ENCODE measurements at places on chromosomes 11 and 22. TPM values are rescaled to one million over a fixed set of nuclear protein-coding genes. Genes with fewer than 3 reads are reported as not detected.

RASL10A gene
- 1.6 TPM for total RNA-seq

DNA sequence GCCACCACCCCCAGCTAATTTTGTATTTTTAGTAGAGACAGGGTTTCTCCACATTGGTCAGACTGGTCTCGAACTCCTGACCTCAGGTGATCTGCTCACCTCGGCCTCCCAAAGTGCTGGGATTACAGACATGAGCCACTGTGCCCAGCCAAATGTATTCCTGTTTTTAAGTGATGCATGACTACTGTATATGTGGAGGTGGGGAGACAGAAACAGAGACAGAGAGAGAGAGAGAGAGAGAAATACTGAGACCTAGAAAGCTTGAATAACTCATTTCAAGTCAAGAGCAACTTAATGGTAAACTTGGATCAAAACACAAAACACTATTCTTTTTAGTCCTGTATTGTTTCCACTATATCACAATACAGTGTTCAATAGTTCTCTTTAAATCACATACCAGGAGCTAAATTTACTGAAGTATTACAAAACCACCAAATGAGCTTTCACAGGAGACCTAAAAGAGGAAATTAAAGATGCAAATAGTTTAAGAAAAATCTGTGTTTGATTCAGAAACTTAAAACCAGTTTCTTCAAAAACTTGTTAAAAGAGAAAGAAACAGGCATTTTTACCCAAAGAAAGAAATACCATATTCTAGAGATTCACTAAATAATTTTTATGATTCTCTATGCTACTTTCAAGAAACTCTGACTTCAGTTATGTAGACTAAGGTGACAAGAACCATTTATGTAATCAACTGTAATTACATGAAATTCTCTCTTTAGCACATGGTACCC is 188.7 kb downstream of the ETS1 start:
- no peaks in the 10 kb centered on the region for H3K4me1 ChIP-seq
- H3K4me3 ChIP-seq: no peak overlapping the region
- no peaks in the 10 kb centered on the region for H3K36me3 ChIP-seq
- H3K27me3 ChIP-seq: no peaks in the 10 kb centered on the region
- no peak overlapping the region for H3K27ac ChIP-seq

GRCh38 chr11:79329561-79329960 is 111.3 kb downstream of the TENM4 start:
- DNase-seq: no peak
- peaks cover 41% of the 10 kb centered on the region for H3K27me3 ChIP-seq
- no peak overlapping the region for H3K4me3 ChIP-seq
- no peaks in the 10 kb centered on the region for H3K4me1 ChIP-seq
- no peaks in the 10 kb centered on the region for H3K36me3 ChIP-seq

PACSIN2 gene
- total RNA-seq: 230 TPM

- no peaks in the 10 kb centered on the region for H3K36me3 ChIP-seq
- DNase-seq: no peak
- H3K27me3 ChIP-seq: no peaks in the 10 kb centered on the region
- H3K4me1 ChIP-seq: no peaks in the 10 kb centered on the region
Observed at GRCh38 chr11:122869622-122870021, 12.9 kb upstream of the JHY start.

- DNase-seq: no peak
- H3K4me1 ChIP-seq: no peaks in the 10 kb centered on the region
- H3K27me3 ChIP-seq: peaks cover 33% of the 10 kb centered on the region
- no peak overlapping the region for H3K4me3 ChIP-seq
Observed at GRCh38 chr11:123707206-123707605, 34.3 kb downstream of the ZNF202 start.

- H3K27ac ChIP-seq: no peak within 1 kb of the TSS
- no peak within 1 kb of the TSS for H3K4me3 ChIP-seq
- no peaks in the 10 kb centered on the region for H3K4me1 ChIP-seq
- no peak for DNase-seq
Observed at GRCh38 chr11:5154657-5155056, at the start of gene OR52A1. Gene OR52A1 (minus strand): TSS chr11:5154757. CDS start chr11:5152369, 2,388 bp downstream.

TCN2 gene
- total RNA-seq: 11.0 TPM

DNA sequence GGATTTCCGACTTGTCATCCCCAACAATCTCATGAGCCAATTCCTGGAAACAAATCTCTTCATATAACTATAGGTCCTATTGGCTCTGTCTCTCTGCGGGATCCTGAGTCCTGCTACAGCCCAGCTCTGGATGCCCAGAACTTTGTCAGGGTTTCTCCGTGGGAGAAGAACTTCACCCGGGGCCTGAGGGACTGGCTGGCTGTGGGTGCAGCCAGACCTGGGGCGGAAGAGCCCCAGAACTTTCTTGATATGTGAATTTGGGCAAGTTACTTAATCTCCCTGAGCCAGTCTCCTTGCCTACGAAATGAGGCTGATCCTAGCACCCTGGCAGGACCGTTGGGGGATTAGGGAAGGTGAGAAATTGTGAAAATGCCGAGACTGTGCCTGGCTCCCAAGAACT is 6.6 kb upstream of the TRIM29 start:
- H3K36me3 ChIP-seq: no peaks in the 10 kb centered on the region
- no peaks in the 10 kb centered on the region for H3K4me1 ChIP-seq
- DNase-seq: no peak
- no peak overlapping the region for H3K4me3 ChIP-seq

GRCh38 chr11:62774407-62774806 is 3.2 kb downstream of the TAF6L start:
- H3K4me1 ChIP-seq: peaks cover 14% of the 10 kb centered on the region
- DNase-seq: no peak
- no peak overlapping the region for H3K27ac ChIP-seq
- no peaks in the 10 kb centered on the region for H3K27me3 ChIP-seq
- H3K4me3 ChIP-seq: no peak overlapping the region

FXYD2 gene
- total RNA-seq: 7.9 TPM

GRCh38 chr22:41752011-41752970 is 48.2 kb upstream of the CCDC134 start:
- DNase-seq: no peak
- H3K4me3 ChIP-seq: no peak overlapping the region
- peaks cover 35% of the 10 kb centered on the region for H3K27me3 ChIP-seq
- H3K4me1 ChIP-seq: no peaks in the 10 kb centered on the region

C11orf65 gene
- total RNA-seq: not detected

TRPM5 gene
- total RNA-seq: not detected

DNA sequence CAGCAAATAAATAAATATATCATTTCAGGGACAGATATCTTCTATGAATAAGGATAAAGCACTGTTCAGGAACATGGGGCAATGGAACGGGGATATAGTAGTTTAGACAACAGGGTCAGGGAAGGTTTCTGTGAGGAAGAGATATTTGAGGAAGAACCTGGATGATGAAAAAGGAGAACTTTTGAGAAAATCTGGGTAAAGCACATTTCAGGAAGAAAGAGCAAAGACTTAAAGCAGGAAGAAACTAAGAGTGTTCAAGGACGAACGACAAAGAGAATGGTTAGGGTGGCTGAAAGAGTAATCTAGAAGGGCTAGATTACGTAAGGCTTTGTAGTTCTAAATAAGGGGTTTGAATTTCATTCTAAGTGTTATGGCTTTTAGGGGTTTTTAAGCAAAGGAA is 12.7 kb downstream of the DDI1 start:
- H3K36me3 ChIP-seq: no peaks in the 10 kb centered on the region
- no peak overlapping the region for H3K27ac ChIP-seq
- no peaks in the 10 kb centered on the region for H3K27me3 ChIP-seq
- no peak for DNase-seq
- peaks cover 2% of the 10 kb centered on the region for H3K4me1 ChIP-seq

APOBEC3C gene
- total RNA-seq: 23.7 TPM

GRCh38 chr11:71156301-71156700 is 96.1 kb downstream of the SHANK2 start:
- H3K4me1 ChIP-seq: peaks cover 21% of the 10 kb centered on the region
- H3K27ac ChIP-seq: peak overlapping the region; percentile 2
- no peak for DNase-seq
- H3K4me3 ChIP-seq: no peak overlapping the region
- peaks cover 19% of the 10 kb centered on the region for H3K36me3 ChIP-seq
- no peaks in the 10 kb centered on the region for H3K27me3 ChIP-seq

DNA sequence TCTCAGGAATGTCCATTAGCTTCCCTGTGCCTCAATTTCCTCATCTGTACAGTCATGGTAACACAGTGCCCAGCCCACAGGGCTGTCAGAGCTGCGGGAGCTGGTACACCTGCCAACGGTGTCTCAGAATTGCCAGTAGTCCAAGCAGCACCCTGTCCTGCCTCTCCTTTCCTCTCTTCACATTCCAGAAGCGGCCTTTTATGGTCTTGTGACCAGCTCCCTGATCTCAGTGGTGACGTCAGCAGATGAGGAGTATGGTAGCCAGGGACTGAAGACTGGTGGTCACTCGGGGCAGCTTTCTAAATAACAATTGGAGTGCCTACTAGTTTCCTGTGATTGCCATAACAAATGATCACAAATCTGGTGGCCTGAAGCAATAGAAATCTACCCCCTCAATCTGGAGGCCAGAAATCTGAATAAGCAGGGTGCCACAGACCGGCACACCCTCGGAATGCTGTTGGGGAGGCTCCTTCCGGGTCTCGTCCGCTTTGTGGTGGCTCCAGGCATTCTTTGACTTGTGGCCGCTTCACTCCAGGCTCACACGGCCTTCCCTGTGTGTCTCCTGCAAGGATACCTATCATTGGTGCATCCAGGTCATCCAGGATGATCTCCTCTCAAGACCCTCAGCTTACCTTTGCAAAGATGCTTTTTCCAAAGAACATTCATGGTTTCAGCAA is 2.1 kb downstream of the FADD start:
- H3K4me3 ChIP-seq: peak overlapping the region; percentile 88
- no peak for DNase-seq
- no peak overlapping the region for H3K27ac ChIP-seq

- peaks cover 76% of the 10 kb centered on the region for H3K36me3 ChIP-seq
- no peaks in the 10 kb centered on the region for H3K27me3 ChIP-seq
- no peak overlapping the region for H3K4me3 ChIP-seq
- H3K4me1 ChIP-seq: peaks cover 12% of the 10 kb centered on the region
Observed at GRCh38 chr11:66367561-66368312, 3.8 kb downstream of the SLC29A2 start.

INCENP gene
- total RNA-seq: 94.3 TPM

GRCh38 chr11:29119116-29119515 is 897.7 kb downstream of the KCNA4 start:
- no peaks in the 10 kb centered on the region for H3K36me3 ChIP-seq
- no peak for DNase-seq
- no peak overlapping the region for H3K27ac ChIP-seq
- no peaks in the 10 kb centered on the region for H3K27me3 ChIP-seq
- no peak overlapping the region for H3K4me3 ChIP-seq
- H3K4me1 ChIP-seq: peaks cover 15% of the 10 kb centered on the region

DNA sequence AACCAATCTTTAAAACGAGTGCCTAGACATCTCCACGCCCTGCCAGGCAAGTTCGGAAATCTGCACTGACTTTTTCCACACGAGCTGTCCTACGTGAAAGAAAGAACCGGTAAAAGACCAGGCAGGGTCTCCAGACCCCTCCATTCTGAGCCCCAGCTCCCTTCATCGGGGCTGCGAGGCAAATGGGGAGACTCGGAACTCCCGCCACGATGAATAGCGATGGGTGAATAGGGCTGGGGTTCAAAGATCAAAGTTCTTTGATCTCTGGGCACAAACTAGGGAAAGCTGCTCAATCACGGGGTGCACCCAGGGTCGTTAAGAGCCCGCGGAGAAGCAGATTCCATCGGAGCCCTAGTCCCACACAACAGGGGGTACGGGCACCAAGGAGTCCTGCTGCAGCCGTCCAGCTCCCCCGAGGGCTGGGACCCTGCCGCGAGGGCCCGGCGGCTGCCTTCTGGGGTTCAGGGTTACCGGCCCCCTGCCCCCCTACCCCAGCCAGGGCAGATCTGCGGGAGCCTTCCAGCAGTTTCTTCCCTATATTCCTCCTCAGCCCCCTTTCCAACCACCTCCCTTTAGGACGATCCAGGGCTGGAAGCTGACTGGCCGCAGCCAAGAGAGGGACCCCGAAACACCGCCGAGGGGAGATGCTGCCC is 1.1 kb downstream of the LRP4 start:
- peaks cover 19% of the 10 kb centered on the region for H3K36me3 ChIP-seq
- peaks cover 12% of the 10 kb centered on the region for H3K4me1 ChIP-seq
- H3K4me3 ChIP-seq: peak overlapping the region; percentile 56
- DNase-seq: no peak

DEFB131B gene
- not detected for total RNA-seq

DNA sequence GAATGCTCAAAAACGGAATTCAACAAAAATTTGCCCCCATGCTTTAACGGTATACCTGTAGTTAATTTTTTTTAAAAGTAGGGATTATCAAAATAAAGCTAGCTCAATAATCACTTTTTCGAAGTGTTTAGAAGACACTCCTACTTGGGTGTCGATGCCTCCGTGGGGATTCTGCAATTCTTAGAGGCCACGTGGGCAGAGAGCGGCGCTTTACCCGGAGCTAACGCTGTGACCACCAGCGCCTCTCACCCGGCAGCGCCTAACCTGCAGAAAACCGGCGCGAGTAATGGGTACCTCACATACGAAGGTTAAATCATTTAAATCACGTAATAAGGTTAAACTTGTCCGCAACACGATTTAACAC is 583 bp downstream of the TAF1D start:
- H3K36me3 ChIP-seq: peaks cover 68% of the 10 kb centered on the region
- DNase-seq: peak; percentile 43
- H3K4me3 ChIP-seq: peak overlapping the region; percentile 96
- H3K27me3 ChIP-seq: no peaks in the 10 kb centered on the region
- H3K27ac ChIP-seq: peak overlapping the region; percentile 99

- H3K4me3 ChIP-seq: no peak overlapping the region
- no peak overlapping the region for H3K27ac ChIP-seq
- no peaks in the 10 kb centered on the region for H3K4me1 ChIP-seq
Observed at GRCh38 chr11:77619576-77620198, 17.9 kb downstream of the CLNS1A start.

MMP10 gene
- total RNA-seq: not detected

- peak; percentile 32 for DNase-seq
- H3K27me3 ChIP-seq: no peaks in the 10 kb centered on the region
- peaks cover 17% of the 10 kb centered on the region for H3K4me1 ChIP-seq
- no peak overlapping the region for H3K27ac ChIP-seq
- H3K4me3 ChIP-seq: peak overlapping the region; percentile 43
Observed at GRCh38 chr11:70568035-70568813, 169.9 kb downstream of the CTTN start.

- no peak overlapping the region for H3K4me3 ChIP-seq
- peaks cover 15% of the 10 kb centered on the region for H3K36me3 ChIP-seq
- H3K4me1 ChIP-seq: peaks cover 21% of the 10 kb centered on the region
- no peak for DNase-seq
Observed at GRCh38 chr11:36498721-36499120, 11.4 kb downstream of the TRAF6 start.

GRCh38 chr22:36287881-36288515 is 35.1 kb downstream of the APOL1 start:
- H3K27me3 ChIP-seq: no peaks in the 10 kb centered on the region
- peaks cover 5% of the 10 kb centered on the region for H3K4me1 ChIP-seq
